ENCODE measurements at places on chromosomes 2 and 18. TPM values are rescaled to one million over a fixed set of nuclear protein-coding genes. Genes with fewer than 3 reads are reported as not detected.

DNA sequence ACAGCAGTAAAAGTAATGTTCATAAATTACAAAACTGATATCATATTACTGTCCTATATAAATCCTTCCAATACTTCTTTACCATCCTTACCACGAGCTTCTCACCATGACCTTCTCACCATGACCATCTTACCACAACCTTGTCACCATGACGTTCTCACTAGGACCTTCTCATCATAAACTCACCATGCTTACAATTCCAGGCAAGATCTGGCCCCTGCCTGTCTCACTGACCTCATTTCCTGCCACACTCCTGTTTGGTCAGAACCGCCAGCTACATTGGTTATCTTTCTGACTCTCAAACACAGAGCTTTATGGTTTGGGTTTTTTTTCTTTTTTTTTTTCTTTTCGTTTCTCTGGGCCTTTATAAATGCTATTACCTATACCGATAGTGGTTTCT, 827.6 kb downstream of the RNF144A start:
- H3K4me1 ChIP-seq: peaks cover 16% of the 10 kb centered on the region
- no peak overlapping the region for H3K27ac ChIP-seq
- no peaks in the 10 kb centered on the region for H3K27me3 ChIP-seq
- no peak overlapping the region for H3K4me3 ChIP-seq
- H3K36me3 ChIP-seq: no peaks in the 10 kb centered on the region
- no peak for DNase-seq

DNA sequence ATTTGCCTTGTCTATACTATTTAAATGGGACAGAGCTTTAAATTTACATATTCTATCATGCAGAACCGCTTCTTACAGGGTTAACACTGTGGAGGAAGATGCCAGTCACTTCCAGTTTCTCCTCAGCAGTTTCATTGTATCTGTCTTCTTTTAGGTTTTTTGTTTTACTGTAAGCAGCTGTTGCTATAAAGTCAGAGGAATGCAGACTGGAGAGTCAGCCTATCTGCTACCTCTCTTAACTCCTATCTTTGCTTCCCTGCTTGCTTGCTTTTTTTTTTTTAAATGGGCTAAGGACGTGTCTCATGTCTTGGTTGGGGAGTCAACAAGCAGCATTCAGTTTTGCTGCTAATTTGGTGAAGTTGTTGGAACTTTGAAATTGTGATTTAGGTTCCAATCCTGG, 8.9 kb downstream of the EPC2 start:
- peaks cover 30% of the 10 kb centered on the region for H3K4me1 ChIP-seq
- peaks cover 10% of the 10 kb centered on the region for H3K36me3 ChIP-seq
- no peaks in the 10 kb centered on the region for H3K27me3 ChIP-seq
- H3K4me3 ChIP-seq: no peak overlapping the region
- DNase-seq: no peak

GRCh38 chr2:204691911-204692510, 146.7 kb downstream of the PARD3B start:
- H3K4me1 ChIP-seq: peaks cover 4% of the 10 kb centered on the region
- no peaks in the 10 kb centered on the region for H3K36me3 ChIP-seq
- no peak overlapping the region for H3K4me3 ChIP-seq
- DNase-seq: peak; percentile 86
- H3K27me3 ChIP-seq: no peaks in the 10 kb centered on the region
- H3K27ac ChIP-seq: no peak overlapping the region

GRCh38 chr2:96933305-96934181, 52.8 kb downstream of the FAM178B start:
- H3K4me1 ChIP-seq: no peaks in the 10 kb centered on the region
- DNase-seq: no peak
- H3K27ac ChIP-seq: no peak overlapping the region
- H3K36me3 ChIP-seq: no peaks in the 10 kb centered on the region
- no peak overlapping the region for H3K4me3 ChIP-seq

DNA sequence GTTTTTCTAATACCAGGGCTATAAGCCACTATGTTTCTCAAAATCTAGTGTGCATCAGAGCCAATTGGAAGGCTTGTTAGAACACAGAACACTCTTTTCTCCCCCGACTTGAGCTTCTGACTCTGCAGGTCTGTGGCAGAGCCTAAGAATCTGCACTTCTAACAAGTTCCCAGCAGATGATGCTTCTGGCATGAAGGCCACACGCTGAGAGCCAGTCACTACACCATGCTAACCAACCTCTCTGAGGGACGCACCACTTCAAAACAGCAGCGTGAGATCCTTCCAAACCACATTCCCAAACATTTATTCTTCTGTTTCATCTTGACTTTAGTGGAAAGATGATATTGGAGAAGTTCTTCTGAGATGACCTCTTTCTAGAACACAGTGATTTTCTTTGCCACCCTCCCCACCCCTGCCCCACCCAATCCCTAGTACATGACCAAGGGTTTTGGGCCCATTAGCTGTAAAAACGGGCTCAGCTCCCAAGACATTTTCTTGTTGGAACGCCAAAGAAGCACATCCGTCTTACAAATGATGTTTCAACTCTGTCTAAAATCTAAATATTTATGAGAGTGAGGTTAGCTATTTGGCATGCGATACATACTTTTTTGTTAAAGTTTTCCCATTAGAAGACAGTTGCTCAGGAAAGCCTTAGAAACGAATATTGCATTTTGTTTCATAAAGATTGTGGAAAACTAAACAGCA, 391.9 kb downstream of the TMEM182 start:
- peaks cover 13% of the 10 kb centered on the region for H3K4me1 ChIP-seq
- DNase-seq: no peak
- no peak overlapping the region for H3K4me3 ChIP-seq
- peaks cover 48% of the 10 kb centered on the region for H3K27me3 ChIP-seq

DNA sequence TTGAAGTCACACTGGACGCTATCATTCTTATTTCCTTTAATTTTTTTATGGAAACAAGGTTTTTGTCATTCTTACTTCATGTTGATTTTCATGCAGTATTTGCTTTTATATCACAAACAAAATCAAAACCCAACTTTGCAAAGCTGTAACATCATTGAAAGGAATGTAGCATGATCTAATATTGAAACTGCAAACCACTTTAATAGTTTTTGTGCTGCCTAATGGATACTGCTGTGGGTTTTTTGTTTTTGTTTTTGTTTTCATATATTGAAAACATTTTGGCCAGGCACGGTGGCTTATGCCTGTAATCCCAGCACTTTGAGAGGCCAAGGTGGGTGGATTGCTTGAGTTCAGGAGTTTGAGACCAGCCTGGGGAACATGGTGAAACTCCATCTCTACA, 81.6 kb downstream of the MAP2 start:
- H3K27me3 ChIP-seq: no peaks in the 10 kb centered on the region
- no peak for DNase-seq
- no peaks in the 10 kb centered on the region for H3K4me1 ChIP-seq

DNA sequence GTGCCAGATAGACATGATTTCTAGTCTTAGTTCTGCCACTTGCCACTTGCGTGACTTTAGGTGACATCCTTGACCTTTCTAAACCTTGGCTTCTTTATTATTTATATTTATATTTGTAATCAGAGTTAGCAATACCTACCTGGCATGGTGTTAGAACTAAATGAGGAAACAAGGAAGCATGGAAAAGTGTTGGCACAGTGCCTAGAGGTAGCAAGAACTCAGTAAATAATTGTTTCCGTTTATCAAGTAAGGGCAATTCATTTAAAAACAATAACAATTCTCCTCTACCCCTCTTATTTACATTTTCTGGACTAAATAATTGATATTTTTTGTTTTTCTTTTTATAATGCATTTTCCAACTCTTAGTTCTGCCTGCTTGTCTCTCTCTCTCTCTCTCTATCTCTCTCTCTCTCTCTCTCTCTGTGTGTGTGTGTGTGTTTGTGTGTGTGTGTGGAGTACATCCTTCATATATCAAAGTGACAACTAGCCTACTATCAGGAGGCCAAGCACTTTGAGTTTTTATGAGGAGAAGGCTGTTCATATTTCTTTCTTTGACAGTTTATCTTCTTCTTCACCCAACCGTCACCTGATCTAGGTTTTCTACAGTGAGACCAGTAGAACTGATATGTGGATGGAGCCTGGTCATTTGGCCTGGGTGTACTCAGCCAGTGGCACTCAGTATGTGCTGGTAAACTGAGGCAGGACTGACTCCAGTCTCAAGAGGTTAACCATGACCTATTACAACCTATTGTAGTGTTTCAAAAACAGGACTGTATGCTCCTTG, 134.5 kb downstream of the LRRTM1 start:
- DNase-seq: no peak
- no peaks in the 10 kb centered on the region for H3K4me1 ChIP-seq
- H3K27me3 ChIP-seq: no peaks in the 10 kb centered on the region

DNA sequence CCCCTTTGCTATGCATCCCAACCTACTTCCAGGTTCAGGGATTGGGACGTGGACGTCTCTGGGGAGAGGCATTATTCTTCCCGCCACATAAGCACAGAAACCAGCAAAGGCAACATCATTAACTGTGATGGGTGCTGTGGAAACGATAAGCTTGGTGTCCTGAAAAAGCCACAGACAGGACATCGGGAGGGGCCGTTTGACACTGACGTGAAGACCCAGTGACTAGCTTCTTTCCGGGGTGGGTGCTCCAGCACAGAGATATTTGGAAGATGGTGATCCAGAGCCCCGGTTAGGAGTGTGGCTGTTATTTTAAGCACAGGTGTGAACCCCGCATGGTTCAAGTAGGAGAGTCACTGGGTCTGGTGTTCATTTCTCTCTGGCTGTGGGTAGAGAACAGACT, 163.8 kb upstream of the HDAC4 start:
- H3K4me3 ChIP-seq: no peak overlapping the region
- no peaks in the 10 kb centered on the region for H3K36me3 ChIP-seq
- no peak overlapping the region for H3K27ac ChIP-seq
- no peak for DNase-seq
- no peaks in the 10 kb centered on the region for H3K4me1 ChIP-seq
- peaks cover 15% of the 10 kb centered on the region for H3K27me3 ChIP-seq

- no peak overlapping the region for H3K27ac ChIP-seq
- no peak for DNase-seq
- H3K4me1 ChIP-seq: no peaks in the 10 kb centered on the region
- peaks cover 75% of the 10 kb centered on the region for H3K36me3 ChIP-seq
Measured at GRCh38 chr2:237760506-237761502, 37.8 kb upstream of the RBM44 start.

DNA sequence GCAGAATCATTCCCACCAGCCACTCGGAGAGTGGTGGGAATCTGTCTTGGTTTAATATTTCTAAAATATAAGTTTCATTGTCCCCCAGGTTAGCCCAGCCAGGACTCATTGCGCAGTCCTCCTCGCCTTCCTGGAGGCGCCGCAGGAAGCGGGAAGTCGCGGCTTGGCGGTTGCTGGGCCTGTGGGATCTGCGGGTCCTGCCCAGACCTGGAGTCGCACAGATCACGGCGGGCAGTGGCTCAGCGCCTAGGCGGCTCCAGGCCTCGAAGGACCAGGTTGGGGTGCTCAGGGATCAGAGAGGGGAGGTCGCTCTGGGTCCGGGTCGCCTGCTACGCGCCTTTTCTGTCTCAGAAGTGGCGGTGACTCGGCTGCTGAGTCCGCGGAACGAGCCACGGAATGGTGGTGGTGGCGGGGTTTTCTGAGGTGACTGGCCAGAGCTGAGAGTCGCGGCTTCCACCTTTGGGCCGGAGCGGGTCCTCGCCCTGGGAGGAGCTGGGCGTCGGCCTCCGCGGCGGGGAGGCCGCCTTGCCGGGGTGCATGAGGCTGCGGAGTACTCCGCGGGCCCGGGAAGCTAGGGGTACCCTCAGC, 2.6 kb downstream of the HOXD3 start:
- peaks cover 5% of the 10 kb centered on the region for H3K36me3 ChIP-seq
- no peak overlapping the region for H3K27ac ChIP-seq
- no peak overlapping the region for H3K4me3 ChIP-seq
- DNase-seq: no peak

- DNase-seq: no peak
- no peaks in the 10 kb centered on the region for H3K27me3 ChIP-seq
- H3K27ac ChIP-seq: no peak overlapping the region
- no peaks in the 10 kb centered on the region for H3K36me3 ChIP-seq
- peaks cover 7% of the 10 kb centered on the region for H3K4me1 ChIP-seq
Measured at GRCh38 chr2:238458651-238459050, 31.9 kb downstream of the ASB1 start.

- H3K4me3 ChIP-seq: no peak overlapping the region
- DNase-seq: no peak
Measured at GRCh38 chr18:58492891-58493469, 135.9 kb downstream of the ALPK2 start.

DNA sequence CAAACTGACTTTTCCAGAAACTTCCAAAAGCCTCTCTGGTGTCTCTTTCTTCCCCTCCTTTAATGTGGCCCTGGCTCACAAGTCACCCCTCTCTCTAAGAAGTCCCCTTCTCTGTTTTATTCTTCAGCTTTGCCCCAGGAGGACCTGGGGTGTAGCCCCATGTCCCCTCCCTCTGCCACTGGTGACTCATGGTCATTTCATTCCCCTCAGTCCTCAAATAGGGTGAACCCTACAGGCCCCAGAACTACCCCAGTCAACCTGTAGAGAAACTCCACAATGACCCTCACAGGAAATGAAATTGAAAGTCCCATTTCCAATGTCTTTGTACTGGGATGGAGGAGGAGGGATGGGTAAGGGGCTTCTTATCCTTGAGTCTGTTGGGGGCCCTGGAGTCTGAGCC, 6.2 kb upstream of the SPEG start:
- no peak for DNase-seq
- H3K36me3 ChIP-seq: no peaks in the 10 kb centered on the region
- H3K27me3 ChIP-seq: peaks cover 15% of the 10 kb centered on the region
- no peak overlapping the region for H3K4me3 ChIP-seq
- no peaks in the 10 kb centered on the region for H3K4me1 ChIP-seq

GRCh38 chr2:169114056-169114455, 44.7 kb downstream of the DHRS9 start:
- no peak overlapping the region for H3K4me3 ChIP-seq
- no peak for DNase-seq
- H3K27ac ChIP-seq: no peak overlapping the region
- peaks cover 15% of the 10 kb centered on the region for H3K27me3 ChIP-seq

GRCh38 chr18:35306588-35307250, 16.7 kb upstream of the ZSCAN30 start:
- no peak overlapping the region for H3K27ac ChIP-seq
- H3K4me3 ChIP-seq: no peak overlapping the region
- no peak for DNase-seq
- no peaks in the 10 kb centered on the region for H3K27me3 ChIP-seq

DNA sequence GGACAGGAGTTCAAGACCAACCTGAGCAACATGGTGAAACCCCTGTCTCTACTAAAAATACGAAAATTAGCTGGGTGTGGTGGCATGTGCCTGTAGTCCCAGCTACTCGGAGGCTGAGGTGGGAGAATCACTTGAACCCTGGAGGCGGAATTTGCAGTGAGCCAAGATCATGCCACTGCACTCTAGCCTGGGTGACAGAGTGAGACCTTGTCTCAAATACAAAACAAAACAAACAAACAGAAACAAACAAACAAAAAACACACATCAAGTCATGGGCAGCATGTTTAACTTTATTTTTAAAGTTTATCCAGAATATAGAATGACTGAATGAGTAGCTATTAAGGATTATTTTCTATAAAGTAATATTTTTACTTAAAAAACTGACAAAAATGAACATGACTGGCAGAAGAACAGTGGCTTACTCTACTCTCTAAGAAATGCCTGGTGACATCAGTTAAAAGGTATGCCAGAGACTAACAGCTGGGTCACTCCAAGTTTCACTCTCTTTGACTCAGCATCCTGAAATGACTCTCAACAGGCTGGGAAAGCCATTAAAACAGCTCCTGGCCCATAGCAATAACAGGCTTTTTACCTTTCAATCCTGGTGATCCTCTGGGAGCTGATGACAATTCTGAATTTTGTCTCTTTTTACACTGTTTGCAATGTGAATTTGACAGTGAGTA, 281.6 kb upstream of the STON1 start:
- H3K27ac ChIP-seq: no peak overlapping the region
- H3K36me3 ChIP-seq: no peaks in the 10 kb centered on the region

Gene LMAN1
- total RNA-seq: 227 TPM

Measured in MCF 10A (cell line).